Activated CD8-positive, alpha-beta T cell treated with anti-CD3 and anti-CD28 coated beads for 36 hours (primary cell): ENCODE measurements at places on chromosomes 2 and 18. TPM values are rescaled to one million over a fixed set of nuclear protein-coding genes. Genes with fewer than 3 reads are reported as not detected.

DNA sequence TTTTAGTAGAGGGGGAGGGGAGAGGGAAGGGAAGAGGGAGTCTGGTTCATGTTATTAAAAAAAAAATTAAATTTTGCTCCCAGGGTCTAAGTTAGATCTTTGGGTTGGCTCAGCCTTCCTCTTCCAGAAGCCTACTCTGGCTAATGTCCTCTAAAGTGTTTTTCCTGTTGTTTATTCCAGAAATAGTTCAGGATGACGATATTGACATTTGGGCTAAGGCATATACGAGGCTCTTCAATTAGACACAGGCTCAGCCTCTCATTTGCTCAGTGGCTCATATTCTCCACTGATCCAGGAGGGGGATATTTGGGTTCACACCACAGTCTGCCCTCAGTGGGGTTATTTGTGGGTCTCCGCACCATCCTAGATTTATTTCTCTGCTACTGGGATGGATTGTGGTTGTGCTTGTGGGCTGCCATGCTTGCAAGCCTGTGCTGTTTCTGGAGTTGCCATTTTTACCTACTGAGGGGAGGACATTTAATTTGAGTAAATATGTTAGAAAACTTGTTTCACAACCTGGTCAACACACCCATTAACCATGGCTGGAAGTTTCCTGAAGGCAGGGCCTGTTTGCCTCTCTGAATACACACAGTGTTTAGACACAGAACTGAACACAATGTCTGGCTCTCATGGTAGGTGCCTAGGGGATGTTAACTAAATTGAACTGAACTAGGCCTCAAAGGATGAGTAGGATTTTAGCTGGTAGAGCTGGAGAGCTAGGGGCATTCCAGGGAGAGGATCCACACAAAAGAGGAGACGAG lies 257.5 kb upstream of the EPAS1 start:
- H3K27ac ChIP-seq = no peak overlapping the region
- H3K4me1 ChIP-seq = no peaks in the 10 kb centered on the region
- no peak overlapping the region for H3K4me3 ChIP-seq
- H3K36me3 ChIP-seq = no peaks in the 10 kb centered on the region
- H3K27me3 ChIP-seq = no peaks in the 10 kb centered on the region

Gene NYAP2
- not detected for total RNA-seq

DNA sequence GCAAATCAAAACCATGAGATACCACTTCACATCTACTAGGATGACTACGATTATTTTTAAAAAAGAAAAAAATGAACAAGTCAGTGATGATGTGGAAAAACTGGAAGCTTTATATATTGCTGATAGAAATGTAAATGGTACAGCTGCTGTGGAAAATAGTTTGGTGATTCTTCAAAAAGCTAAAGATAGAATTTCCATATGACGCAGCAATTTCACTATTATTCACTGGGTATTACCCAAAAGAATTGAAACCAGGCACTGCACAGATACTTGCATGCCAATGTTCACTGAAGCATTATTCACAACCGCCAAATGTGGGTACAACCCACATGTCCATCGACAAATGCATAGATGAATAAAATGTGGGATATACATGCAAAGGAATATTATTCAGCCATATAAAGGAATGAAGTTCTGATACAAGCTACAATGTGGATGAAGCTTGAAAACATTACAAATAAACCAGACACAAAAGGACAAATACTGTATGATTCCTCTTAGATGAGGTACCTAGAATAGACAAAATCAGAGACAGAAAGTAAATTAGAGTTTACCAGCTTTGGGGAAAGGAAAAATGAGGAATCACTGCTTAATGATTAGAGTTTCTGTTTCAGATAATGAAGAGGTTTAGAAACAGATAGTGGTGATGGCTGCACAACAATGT lies 11.1 kb downstream of the RTTN start:
- no peaks in the 10 kb centered on the region for H3K27me3 ChIP-seq
- H3K36me3 ChIP-seq = peaks cover 50% of the 10 kb centered on the region
- H3K27ac ChIP-seq = peak overlapping the region; percentile 47
- peak; percentile 15 for DNase-seq

DNA sequence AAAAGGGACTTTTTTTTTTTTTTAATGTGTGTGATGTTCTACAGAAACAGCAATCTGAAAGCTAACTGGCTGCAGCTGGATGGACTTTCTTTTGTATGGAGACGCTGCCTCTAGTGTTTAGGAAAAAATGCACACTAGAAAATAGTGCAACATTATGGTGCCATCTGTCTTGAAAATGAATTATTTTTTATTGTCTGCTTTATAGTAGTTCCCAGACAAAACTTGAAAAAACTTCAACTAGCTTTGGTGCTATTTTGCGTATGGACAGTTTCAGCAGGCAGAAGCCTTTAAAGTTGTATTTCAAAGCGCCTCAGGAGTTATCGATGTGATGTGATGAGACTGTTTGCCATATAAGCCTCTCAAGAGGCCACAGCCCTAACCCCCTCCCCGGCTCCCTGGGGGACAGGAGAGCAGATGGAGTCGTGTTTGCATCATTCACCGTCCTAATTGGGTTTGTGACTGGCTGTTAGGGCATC lies 86.9 kb downstream of the LTBP1 start:
- H3K27ac ChIP-seq = no peak overlapping the region
- no peak for DNase-seq
- H3K4me1 ChIP-seq = no peaks in the 10 kb centered on the region
- H3K4me3 ChIP-seq = no peak overlapping the region
- H3K27me3 ChIP-seq = no peaks in the 10 kb centered on the region
- H3K36me3 ChIP-seq = no peaks in the 10 kb centered on the region

GRCh38 chr2:134170294-134170693 lies 83.6 kb upstream of the MGAT5 start:
- H3K36me3 ChIP-seq = peaks cover 11% of the 10 kb centered on the region
- H3K27ac ChIP-seq = peak overlapping the region; percentile 23
- DNase-seq = no peak
- H3K4me3 ChIP-seq = no peak overlapping the region
- peaks cover 67% of the 10 kb centered on the region for H3K4me1 ChIP-seq

DNA sequence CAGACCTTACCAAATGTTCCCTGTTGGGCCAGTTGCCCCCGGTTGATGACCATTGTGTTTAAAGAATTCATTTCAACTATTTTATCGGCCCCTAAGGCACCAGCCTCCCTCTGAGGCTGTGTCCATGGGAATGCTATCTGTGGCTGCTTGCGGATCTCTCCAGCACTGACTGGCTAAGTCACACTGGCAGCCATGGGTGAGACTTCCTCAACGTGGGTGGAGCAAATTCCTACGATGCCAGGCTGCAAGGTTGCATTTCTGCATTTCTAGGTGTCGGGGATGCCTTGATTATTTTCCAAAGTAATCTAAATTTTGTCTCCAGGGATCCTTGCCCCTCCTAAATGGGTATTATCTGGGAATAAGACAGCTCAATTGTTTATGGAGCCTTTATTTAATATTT lies 6.2 kb downstream of the CXCR4 start:
- peaks cover 38% of the 10 kb centered on the region for H3K36me3 ChIP-seq
- DNase-seq = no peak
- no peak overlapping the region for H3K27ac ChIP-seq
- peaks cover 34% of the 10 kb centered on the region for H3K4me1 ChIP-seq
- no peaks in the 10 kb centered on the region for H3K27me3 ChIP-seq
- H3K4me3 ChIP-seq = no peak overlapping the region

DNA sequence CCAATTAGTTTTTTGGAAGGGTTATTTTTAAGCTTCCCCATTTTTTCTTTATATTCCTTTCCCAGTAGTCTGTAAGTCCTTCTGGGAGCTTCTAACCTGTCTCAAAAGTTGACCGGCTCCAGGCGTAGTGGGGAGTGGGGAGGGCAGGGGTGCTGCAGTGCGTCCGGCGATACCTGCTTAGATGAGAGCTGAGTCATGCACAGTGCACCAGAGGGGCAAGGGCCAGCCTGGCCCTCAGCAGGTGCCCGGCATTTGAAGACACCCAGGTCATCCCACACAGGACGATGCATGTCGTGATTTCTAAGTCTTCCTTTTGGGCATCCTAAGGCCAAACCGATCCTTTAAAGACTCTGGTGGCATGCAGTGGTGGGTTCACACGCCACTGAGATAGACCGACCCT lies 73.4 kb downstream of the TPO start:
- no peaks in the 10 kb centered on the region for H3K36me3 ChIP-seq
- no peak for DNase-seq
- H3K27me3 ChIP-seq = no peaks in the 10 kb centered on the region
- no peaks in the 10 kb centered on the region for H3K4me1 ChIP-seq
- H3K4me3 ChIP-seq = no peak overlapping the region
- no peak overlapping the region for H3K27ac ChIP-seq

GRCh38 chr2:208466920-208467298 lies 60.3 kb downstream of the PTH2R start:
- H3K27me3 ChIP-seq = no peaks in the 10 kb centered on the region
- DNase-seq = no peak
- H3K4me1 ChIP-seq = no peaks in the 10 kb centered on the region
- no peaks in the 10 kb centered on the region for H3K36me3 ChIP-seq
- H3K27ac ChIP-seq = no peak overlapping the region

Gene SLC30A3
- 0.32 TPM for total RNA-seq

DNA sequence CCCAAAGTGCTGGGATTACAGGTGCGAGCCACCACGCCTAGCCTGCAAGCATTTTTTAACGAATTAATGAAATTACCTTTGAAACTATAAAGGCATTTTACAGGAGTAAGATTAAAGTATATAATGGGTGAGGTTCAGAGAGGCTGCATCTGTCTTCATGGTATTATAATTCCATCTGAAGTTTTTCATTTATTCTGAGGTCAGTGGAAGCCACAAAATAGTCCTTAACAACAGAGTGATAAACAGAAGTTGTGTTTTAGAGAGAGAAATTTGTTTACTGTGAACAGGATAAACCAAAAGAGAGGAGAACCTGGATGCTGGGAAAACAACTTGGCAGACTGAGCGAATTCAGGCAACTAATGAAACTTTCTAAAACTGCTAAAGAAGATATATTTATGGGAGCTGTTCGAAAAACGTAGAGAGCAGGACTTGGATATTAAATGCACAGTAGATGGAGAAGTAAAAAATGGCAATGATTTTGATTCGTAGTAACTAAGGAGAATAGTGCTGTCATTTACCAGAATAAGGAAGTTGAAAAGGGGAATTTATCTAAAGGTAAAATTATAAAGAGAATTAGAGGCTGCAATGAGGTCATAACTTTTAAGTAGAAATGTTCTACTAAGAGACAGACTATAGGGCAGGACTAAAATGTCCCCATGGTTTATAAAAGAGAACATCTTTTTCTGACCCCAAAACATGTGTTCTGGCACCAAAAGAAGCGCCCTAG lies 37.9 kb upstream of the ITGA4 start:
- DNase-seq = no peak
- no peaks in the 10 kb centered on the region for H3K36me3 ChIP-seq
- peak overlapping the region; percentile 11 for H3K27ac ChIP-seq
- no peak overlapping the region for H3K4me3 ChIP-seq
- peaks cover 17% of the 10 kb centered on the region for H3K4me1 ChIP-seq

Gene GAREM2
- 2.7 TPM for total RNA-seq

Gene ANKRD23
- total RNA-seq = 5.7 TPM

GRCh38 chr2:119901013-119901412 lies 111.9 kb upstream of the EPB41L5 start:
- H3K36me3 ChIP-seq = peaks cover 50% of the 10 kb centered on the region
- no peak overlapping the region for H3K4me3 ChIP-seq
- no peak overlapping the region for H3K27ac ChIP-seq
- no peaks in the 10 kb centered on the region for H3K4me1 ChIP-seq
- DNase-seq = no peak

Gene SRD5A2
- total RNA-seq = not detected

Gene PRKAG3
- not detected for total RNA-seq

Gene FN1
- total RNA-seq = 0.11 TPM

GRCh38 chr2:73984203-73984921 lies at the start of gene TET3:
TET3 (plus strand) TSS chr2:73984910; CDS start chr2:73986404, 1,494 bp downstream.
- H3K4me1 ChIP-seq = peaks cover 61% of the 10 kb centered on the region
- no peaks in the 10 kb centered on the region for H3K27me3 ChIP-seq
- H3K27ac ChIP-seq = peak within 1 kb of the TSS; percentile 95
- peak; percentile 49 for DNase-seq

GRCh38 chr2:60316381-60317033 lies 236.9 kb downstream of the BCL11A start:
- peaks cover 6% of the 10 kb centered on the region for H3K4me1 ChIP-seq
- H3K36me3 ChIP-seq = no peaks in the 10 kb centered on the region
- H3K4me3 ChIP-seq = no peak overlapping the region
- DNase-seq = no peak
- no peaks in the 10 kb centered on the region for H3K27me3 ChIP-seq

GRCh38 chr2:32626639-32627221 lies 1.1 kb upstream of the TTC27 start:
- no peaks in the 10 kb centered on the region for H3K27me3 ChIP-seq
- peaks cover 16% of the 10 kb centered on the region for H3K36me3 ChIP-seq
- H3K27ac ChIP-seq = no peak overlapping the region
- no peak for DNase-seq
- peak overlapping the region; percentile 95 for H3K4me3 ChIP-seq

GRCh38 chr2:186713691-186714090 lies 19.8 kb downstream of the FAM171B start:
- DNase-seq = no peak
- no peak overlapping the region for H3K4me3 ChIP-seq
- no peaks in the 10 kb centered on the region for H3K4me1 ChIP-seq
- H3K27ac ChIP-seq = no peak overlapping the region
- no peaks in the 10 kb centered on the region for H3K36me3 ChIP-seq

DNA sequence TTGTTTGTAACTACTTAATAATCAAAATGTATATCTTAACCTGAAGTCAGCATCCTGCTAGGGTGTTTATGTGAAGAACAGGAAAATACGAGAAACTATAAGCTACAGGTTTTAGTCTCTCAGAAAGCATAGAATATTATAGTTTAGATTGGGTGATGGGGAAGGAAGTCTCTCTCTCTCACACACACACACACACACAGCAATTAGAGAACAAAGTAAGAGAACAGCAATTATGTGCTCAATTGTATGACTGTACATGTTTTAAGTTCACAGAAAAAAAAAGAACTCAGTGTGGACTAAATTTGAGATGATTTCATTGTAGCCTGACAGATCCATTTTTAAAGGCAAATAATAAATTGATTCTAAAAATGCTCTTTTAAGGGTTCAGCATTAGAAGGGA lies 94.3 kb upstream of the ZNF516 start:
- H3K36me3 ChIP-seq = no peaks in the 10 kb centered on the region
- H3K4me1 ChIP-seq = peaks cover 6% of the 10 kb centered on the region
- H3K27me3 ChIP-seq = peaks cover 28% of the 10 kb centered on the region
- no peak overlapping the region for H3K4me3 ChIP-seq

DNA sequence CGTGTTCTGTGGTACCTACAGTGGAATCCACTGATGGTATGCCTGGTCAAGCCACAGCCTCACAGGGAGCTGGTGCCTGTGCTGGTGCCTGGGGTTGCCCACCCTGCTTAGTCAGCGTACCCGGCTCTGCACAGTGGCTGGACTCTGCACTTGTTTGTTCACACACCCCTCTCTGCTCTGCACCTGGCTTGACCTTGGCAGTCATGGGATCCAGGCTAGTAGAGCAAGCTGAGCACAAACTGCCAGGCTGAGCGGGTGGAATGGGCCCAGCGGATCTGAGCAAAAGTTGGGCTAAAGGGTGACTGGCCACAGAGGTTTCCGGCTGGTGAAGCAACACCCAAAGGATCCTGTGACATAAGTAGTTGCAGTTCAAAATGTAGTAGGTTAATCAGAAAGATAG lies 163.5 kb downstream of the CDH19 start:
- H3K4me1 ChIP-seq = no peaks in the 10 kb centered on the region
- H3K27me3 ChIP-seq = no peaks in the 10 kb centered on the region
- H3K36me3 ChIP-seq = no peaks in the 10 kb centered on the region
- H3K4me3 ChIP-seq = no peak overlapping the region

- no peak overlapping the region for H3K27ac ChIP-seq
- H3K4me3 ChIP-seq = no peak overlapping the region
- H3K36me3 ChIP-seq = peaks cover 2% of the 10 kb centered on the region
Observed at GRCh38 chr2:43068041-43068533, 158.3 kb downstream of the ZFP36L2 start.

Gene ARHGAP15
- total RNA-seq = 71.3 TPM

Gene SERPINB3
- total RNA-seq = not detected

Gene SPDYA
- 1.4 TPM for total RNA-seq

GRCh38 chr2:127342101-127342500 lies 45.7 kb downstream of the MAP3K2 start:
- no peaks in the 10 kb centered on the region for H3K27me3 ChIP-seq
- H3K4me3 ChIP-seq = no peak overlapping the region
- peak overlapping the region; percentile 1 for H3K27ac ChIP-seq
- peaks cover 17% of the 10 kb centered on the region for H3K36me3 ChIP-seq
